ENCODE measurements at places on chromosomes 16 and 17. TPM values are rescaled to one million over a fixed set of nuclear protein-coding genes. Genes with fewer than 3 reads are reported as not detected.

- H3K4me3 ChIP-seq: no peak overlapping the region
- no peaks in the 10 kb centered on the region for H3K27me3 ChIP-seq
- no peak for DNase-seq
- no peaks in the 10 kb centered on the region for H3K36me3 ChIP-seq
These were observed 64.5 kb downstream of the RAI1 start for GRCh38 chr17:17745476-17746455.

DNA sequence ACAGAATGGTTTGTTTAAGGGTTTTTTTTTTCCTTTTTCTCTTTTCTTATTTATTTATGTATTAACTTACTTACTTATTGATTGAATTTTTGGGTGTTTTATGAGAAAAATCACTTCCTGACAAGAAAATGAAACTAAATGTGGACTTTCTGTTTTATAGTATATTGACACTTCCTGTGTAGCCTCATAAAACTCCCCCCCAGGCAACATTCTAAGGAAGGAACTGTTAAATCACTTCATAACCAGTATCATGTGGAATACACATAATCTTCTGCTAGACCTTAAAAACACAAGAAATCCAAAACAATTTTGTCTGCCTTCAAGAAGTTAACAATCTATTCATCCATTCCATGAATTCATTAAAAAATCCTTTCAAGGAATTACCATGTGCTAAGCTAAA is 164.1 kb upstream of the TOM1L1 start:
- H3K4me1 ChIP-seq: no peaks in the 10 kb centered on the region
- H3K36me3 ChIP-seq: no peaks in the 10 kb centered on the region

DNA sequence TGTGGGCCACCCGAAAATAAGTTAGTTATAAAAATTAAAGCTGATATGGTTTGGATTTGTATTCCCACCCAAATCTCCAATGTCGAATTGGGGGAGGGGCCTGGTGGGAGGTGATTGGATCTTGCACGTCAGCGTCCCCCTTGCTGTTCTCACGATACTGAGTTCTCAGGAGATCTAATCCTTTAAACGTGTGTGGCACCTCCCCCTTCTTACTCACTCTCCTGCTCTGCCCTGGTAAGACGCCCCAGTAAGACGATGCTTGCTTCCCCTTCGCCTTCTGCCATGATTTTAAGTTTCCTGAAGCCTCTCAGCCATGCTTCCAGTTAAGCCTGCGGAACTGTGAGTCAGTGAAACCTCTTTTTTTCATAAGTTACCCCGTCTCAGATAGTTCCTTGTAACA is 35.4 kb downstream of the SYCE1L start:
- DNase-seq: no peak
- H3K4me3 ChIP-seq: no peak overlapping the region
- no peaks in the 10 kb centered on the region for H3K27me3 ChIP-seq
- H3K27ac ChIP-seq: no peak overlapping the region
- no peaks in the 10 kb centered on the region for H3K4me1 ChIP-seq
- H3K36me3 ChIP-seq: no peaks in the 10 kb centered on the region

GRCh38 chr16:55508941-55509931 is at the start of gene LPCAT2:
TSS of gene LPCAT2 (plus strand) at chr16:55509072. CDS start at chr16:55509182, 110 bp downstream.
- H3K27me3 ChIP-seq: peaks cover 3% of the 10 kb centered on the region
- H3K36me3 ChIP-seq: no peaks in the 10 kb centered on the region
- no peaks in the 10 kb centered on the region for H3K4me1 ChIP-seq
- H3K27ac ChIP-seq: no peak within 1 kb of the TSS
- peak; percentile 2 for DNase-seq

GRCh38 chr16:85536073-85536410 is 77.1 kb upstream of the GSE1 start:
- DNase-seq: no peak
- no peaks in the 10 kb centered on the region for H3K36me3 ChIP-seq
- H3K27me3 ChIP-seq: no peaks in the 10 kb centered on the region
- no peak overlapping the region for H3K4me3 ChIP-seq
- H3K27ac ChIP-seq: no peak overlapping the region

Gene LIG3
- total RNA-seq: 41.9 TPM

Gene VMO1
- total RNA-seq: not detected

- H3K36me3 ChIP-seq: no peaks in the 10 kb centered on the region
- H3K4me1 ChIP-seq: no peaks in the 10 kb centered on the region
- H3K27ac ChIP-seq: no peak overlapping the region
- no peaks in the 10 kb centered on the region for H3K27me3 ChIP-seq
These were observed 44.7 kb downstream of the FZD2 start for GRCh38 chr17:44601973-44602372.

DNA sequence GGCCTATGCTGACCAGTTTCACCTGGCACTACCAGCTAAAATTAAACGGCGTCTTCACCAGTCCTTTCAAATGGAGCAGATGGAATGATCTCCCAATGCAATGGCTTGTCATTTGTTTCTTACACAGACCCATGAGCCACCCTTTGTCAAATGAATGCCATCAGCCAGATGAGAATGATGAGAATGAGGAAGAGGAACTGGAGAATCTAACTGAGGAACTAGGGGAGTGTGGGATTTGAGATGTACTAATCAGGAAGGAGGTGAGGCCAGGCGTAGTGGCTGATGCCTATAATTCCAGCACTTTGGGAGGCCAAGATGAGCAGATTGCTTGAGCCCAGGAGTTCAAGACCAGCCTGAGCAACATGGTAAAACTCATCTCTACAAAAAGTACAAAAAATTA is 116.4 kb downstream of the HS3ST3A1 start:
- no peak overlapping the region for H3K27ac ChIP-seq
- no peak overlapping the region for H3K4me3 ChIP-seq
- H3K36me3 ChIP-seq: no peaks in the 10 kb centered on the region
- H3K4me1 ChIP-seq: no peaks in the 10 kb centered on the region
- H3K27me3 ChIP-seq: no peaks in the 10 kb centered on the region
- no peak for DNase-seq

DNA sequence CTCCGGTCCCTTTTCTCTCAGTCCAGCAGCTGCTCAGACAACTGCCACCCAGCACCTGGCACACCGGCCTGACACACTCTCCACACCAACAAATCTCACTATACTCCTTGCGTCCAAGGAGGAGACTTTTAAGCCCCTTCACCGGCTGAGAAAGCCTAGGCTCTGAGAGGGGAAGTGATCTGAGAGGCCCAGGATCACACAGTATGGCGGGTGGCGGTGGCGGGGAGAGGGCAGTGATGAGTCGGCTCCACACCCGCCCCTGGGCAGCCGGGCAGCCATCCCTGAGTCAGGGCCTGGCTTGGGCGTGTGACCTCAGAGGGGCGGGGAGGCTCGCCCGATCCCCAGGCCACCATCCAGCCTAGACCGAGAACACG is 569 bp downstream of the FLII start:
- peak overlapping the region; percentile 89 for H3K4me3 ChIP-seq
- H3K4me1 ChIP-seq: peaks cover 54% of the 10 kb centered on the region
- H3K27me3 ChIP-seq: no peaks in the 10 kb centered on the region
- DNase-seq: peak; percentile 34
- peak overlapping the region; percentile 85 for H3K27ac ChIP-seq
- H3K36me3 ChIP-seq: peaks cover 37% of the 10 kb centered on the region

Gene CMTM1
- total RNA-seq: 13.4 TPM

DNA sequence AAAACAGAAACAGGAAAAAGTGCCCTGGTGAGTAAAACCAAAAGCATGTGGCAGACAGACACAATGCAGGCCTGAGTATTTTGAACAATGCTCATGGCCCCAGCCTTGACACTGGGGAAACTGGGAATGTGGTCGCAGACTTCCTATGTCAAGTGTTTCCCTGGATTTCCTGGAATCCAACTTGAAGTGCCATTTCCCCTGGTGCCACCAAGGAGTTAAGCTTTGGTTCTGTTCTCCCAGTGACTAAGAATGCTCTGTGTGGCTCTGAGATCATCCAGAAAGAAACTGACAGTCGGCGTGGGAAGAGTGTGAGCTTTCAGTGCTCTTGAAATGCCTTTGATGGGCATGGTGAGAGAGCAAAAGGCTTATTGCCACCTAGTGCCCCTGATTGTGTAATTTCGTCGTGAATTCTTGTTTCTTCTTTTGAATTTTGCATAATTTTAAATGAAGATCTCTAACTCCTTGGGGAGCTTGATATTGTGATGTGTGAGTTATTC is 96.0 kb downstream of the YPEL2 start:
- H3K27me3 ChIP-seq: no peaks in the 10 kb centered on the region
- H3K36me3 ChIP-seq: no peaks in the 10 kb centered on the region
- no peak for DNase-seq
- H3K4me1 ChIP-seq: peaks cover 6% of the 10 kb centered on the region
- H3K4me3 ChIP-seq: no peak overlapping the region

GRCh38 chr16:60304720-60305119 is 1570.6 kb upstream of the GOT2 start:
- H3K36me3 ChIP-seq: no peaks in the 10 kb centered on the region
- H3K27me3 ChIP-seq: no peaks in the 10 kb centered on the region
- no peak overlapping the region for H3K4me3 ChIP-seq
- H3K4me1 ChIP-seq: no peaks in the 10 kb centered on the region

GRCh38 chr17:16027708-16028584 is 28.3 kb downstream of the TTC19 start:
- H3K4me1 ChIP-seq: peaks cover 11% of the 10 kb centered on the region
- no peaks in the 10 kb centered on the region for H3K27me3 ChIP-seq
- H3K4me3 ChIP-seq: no peak overlapping the region
- peaks cover 74% of the 10 kb centered on the region for H3K36me3 ChIP-seq
- peak overlapping the region; percentile 27 for H3K27ac ChIP-seq

GRCh38 chr17:80395402-80396151 is 19.4 kb upstream of the ENDOV start:
- no peak overlapping the region for H3K4me3 ChIP-seq
- peaks cover 41% of the 10 kb centered on the region for H3K36me3 ChIP-seq
- H3K27ac ChIP-seq: no peak overlapping the region
- H3K4me1 ChIP-seq: no peaks in the 10 kb centered on the region
- no peak for DNase-seq

- H3K4me1 ChIP-seq: peaks cover 98% of the 10 kb centered on the region
- H3K4me3 ChIP-seq: no peak overlapping the region
- no peaks in the 10 kb centered on the region for H3K27me3 ChIP-seq
- H3K27ac ChIP-seq: peak overlapping the region; percentile 80
- DNase-seq: peak; percentile 68
These were observed 27.1 kb downstream of the CDH13 start for GRCh38 chr16:82653550-82654511.

DNA sequence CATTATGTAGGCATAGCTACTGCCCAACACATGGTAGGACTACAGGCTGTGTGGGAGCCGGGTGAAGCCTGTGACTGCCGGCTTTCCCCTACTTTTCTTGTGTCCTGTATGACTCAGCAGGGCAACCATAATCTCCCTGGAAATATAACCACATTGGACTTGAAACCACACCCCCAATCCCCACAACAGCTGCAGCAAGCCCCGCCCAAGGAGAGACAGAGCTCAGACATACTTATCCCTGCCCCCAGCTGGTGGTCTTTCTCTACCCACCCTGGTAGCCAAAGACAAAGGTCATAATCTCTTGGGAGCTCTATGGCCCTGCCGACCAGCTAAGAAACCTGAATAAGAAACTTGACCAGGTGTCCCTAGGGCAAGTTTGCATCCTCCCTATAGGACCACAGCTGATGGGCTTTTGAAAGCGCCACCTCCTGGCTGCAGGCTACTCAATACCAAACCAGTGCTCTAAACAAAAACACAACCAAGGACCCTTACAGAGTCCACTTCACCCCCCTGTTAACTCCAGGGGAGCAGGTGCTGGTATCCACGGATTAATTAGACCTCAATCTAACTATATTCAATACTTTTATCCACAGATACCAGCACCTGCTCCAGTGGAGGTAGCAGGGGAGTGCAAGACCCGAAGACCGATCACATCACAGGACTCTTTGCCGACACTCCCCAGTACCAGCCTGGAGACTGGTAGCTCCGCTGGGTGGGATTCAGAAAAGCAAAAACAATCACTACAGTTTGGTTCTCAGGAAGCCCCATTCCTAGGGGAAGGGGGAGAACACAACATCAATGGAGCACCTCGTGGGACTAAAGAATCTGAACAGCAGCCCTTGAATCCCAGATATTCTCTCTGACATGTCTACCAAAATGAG is 91.2 kb downstream of the IRX5 start:
- no peaks in the 10 kb centered on the region for H3K36me3 ChIP-seq
- no peak for DNase-seq
- H3K4me1 ChIP-seq: no peaks in the 10 kb centered on the region
- H3K27ac ChIP-seq: no peak overlapping the region

Gene DPEP2NB
- total RNA-seq: not detected

DNA sequence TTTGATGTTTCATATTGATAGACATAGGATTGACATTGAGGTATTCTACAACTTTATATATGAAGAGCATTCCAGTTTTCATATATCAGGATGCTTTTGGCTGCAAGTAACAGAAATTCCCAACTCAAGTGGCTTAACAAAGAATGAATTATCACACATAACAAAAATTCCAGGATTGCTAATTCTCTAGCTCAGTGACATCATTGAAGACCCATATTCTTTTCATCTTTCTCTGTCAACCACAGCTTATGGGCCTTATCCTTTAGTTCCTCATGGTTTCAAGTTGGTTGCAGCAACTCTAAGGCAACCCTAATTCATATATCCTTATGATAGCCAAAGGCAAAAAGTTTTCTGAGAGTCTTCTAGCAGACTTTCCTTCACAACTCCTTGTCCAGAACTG is 91.5 kb upstream of the HAS3 start:
- H3K4me1 ChIP-seq: no peaks in the 10 kb centered on the region
- no peaks in the 10 kb centered on the region for H3K27me3 ChIP-seq
- no peak overlapping the region for H3K4me3 ChIP-seq
- no peaks in the 10 kb centered on the region for H3K36me3 ChIP-seq
- DNase-seq: no peak
- no peak overlapping the region for H3K27ac ChIP-seq

- H3K36me3 ChIP-seq: no peaks in the 10 kb centered on the region
- no peaks in the 10 kb centered on the region for H3K27me3 ChIP-seq
- H3K4me1 ChIP-seq: no peaks in the 10 kb centered on the region
- no peak overlapping the region for H3K4me3 ChIP-seq
These were observed 51.0 kb upstream of the MARCHF10 start for GRCh38 chr17:62859146-62859545.

GRCh38 chr16:80375513-80375912 is 165.3 kb upstream of the DYNLRB2 start:
- H3K4me1 ChIP-seq: no peaks in the 10 kb centered on the region
- H3K36me3 ChIP-seq: no peaks in the 10 kb centered on the region
- no peak overlapping the region for H3K27ac ChIP-seq
- no peak for DNase-seq
- no peak overlapping the region for H3K4me3 ChIP-seq

Data from CD4-positive, alpha-beta memory T cell (primary cell).